ENCODE measurements at places on chromosomes 7 and 10. TPM values are rescaled to one million over a fixed set of nuclear protein-coding genes. Genes with fewer than 3 reads are reported as not detected.

Gene GLI3
- 3.9 TPM for total RNA-seq

Gene PRPS1L1
- not detected for total RNA-seq

- no peak overlapping the region for H3K4me3 ChIP-seq
- no peaks in the 10 kb centered on the region for H3K27me3 ChIP-seq
- H3K27ac ChIP-seq, result peak overlapping the region; percentile 66
- peaks cover 25% of the 10 kb centered on the region for H3K4me1 ChIP-seq
These were observed 207.2 kb upstream of the SVIL start for GRCh38 chr10:29841724-29842649.

DNA sequence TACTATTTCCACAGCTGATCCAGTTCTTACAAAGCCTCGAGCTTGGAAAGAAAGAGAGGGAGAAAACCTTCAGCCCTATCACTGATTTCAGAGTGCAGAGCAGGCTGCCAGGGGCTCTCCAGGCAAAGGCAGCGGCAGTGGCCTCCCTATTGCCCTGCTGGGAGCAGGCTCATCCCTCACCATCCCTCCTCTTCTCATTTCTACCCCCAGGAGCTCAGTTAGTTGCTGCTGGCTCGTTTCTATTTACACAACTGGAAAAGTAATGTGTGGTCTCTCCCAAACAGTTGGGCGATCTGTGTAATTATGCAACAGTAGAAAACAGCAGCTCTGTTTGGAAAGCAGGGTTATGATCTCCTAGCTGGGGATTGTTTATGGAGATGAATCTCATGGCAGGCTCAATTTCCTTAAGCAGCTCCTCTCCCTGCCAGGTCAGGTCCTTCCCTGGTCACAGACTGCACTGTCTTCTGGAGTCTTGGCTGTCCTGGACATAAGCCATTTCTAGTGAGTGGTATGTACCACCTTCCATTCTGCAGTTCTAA, 28.7 kb upstream of the TNS3 start:
- no peak for DNase-seq
- H3K27me3 ChIP-seq, result no peaks in the 10 kb centered on the region
- no peak overlapping the region for H3K4me3 ChIP-seq
- H3K27ac ChIP-seq, result peak overlapping the region; percentile 58
- no peaks in the 10 kb centered on the region for H3K36me3 ChIP-seq
- H3K4me1 ChIP-seq, result peaks cover 15% of the 10 kb centered on the region

DNA sequence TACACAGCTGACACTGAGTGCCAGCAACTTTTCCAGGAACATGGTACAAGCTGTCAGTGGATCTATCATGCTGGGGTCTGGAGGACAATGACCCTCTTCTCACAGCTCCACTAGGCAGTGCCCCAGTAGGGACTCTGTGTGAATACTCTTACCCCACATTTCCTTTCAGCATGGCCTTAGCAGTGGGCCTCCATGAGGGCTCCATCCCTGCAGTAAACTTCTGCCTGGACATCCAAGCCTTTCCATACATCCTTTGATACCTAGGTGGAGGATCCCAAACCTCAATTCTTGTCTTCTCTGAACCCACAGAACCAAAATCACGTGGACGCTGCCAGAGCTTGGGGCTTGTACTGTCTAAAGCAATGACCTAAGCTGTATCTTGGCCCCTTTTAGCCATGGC, 116.8 kb downstream of the IQUB start:
- H3K4me3 ChIP-seq, result no peak overlapping the region
- no peak overlapping the region for H3K27ac ChIP-seq
- no peaks in the 10 kb centered on the region for H3K27me3 ChIP-seq
- H3K36me3 ChIP-seq, result no peaks in the 10 kb centered on the region

Gene CLIP2
- 3.9 TPM for total RNA-seq

- H3K4me1 ChIP-seq, result peaks cover 5% of the 10 kb centered on the region
- no peak overlapping the region for H3K4me3 ChIP-seq
- no peak for DNase-seq
- no peak overlapping the region for H3K27ac ChIP-seq
- H3K27me3 ChIP-seq, result no peaks in the 10 kb centered on the region
These were observed 24.4 kb upstream of the CHST15 start for GRCh38 chr10:124117833-124118232.

- H3K27me3 ChIP-seq, result peaks cover 7% of the 10 kb centered on the region
- DNase-seq, result no peak
- no peaks in the 10 kb centered on the region for H3K36me3 ChIP-seq
- no peak overlapping the region for H3K27ac ChIP-seq
- H3K4me3 ChIP-seq, result no peak overlapping the region
These were observed 6.5 kb downstream of the BAIAP2L1 start for GRCh38 chr7:98394377-98394836.

- H3K4me1 ChIP-seq, result no peaks in the 10 kb centered on the region
- DNase-seq, result no peak
- no peak overlapping the region for H3K27ac ChIP-seq
- H3K4me3 ChIP-seq, result no peak overlapping the region
- no peaks in the 10 kb centered on the region for H3K27me3 ChIP-seq
These were observed 6.3 kb upstream of the TBATA start for GRCh38 chr10:70791386-70792039.

Data from psoas muscle (tissue), 8 donors.